CD8-positive, alpha-beta memory T cell (primary cell): ENCODE measurements at places on chromosomes 11 and 22. TPM values are rescaled to one million over a fixed set of nuclear protein-coding genes. Genes with fewer than 3 reads are reported as not detected.

Gene OR2D2
- not detected for total RNA-seq

Gene MB
- total RNA-seq: 2.7 TPM

Gene RTN4R
- 1.8 TPM for total RNA-seq

Gene FGF4
- not detected for total RNA-seq

Gene GRK3
- total RNA-seq: 9.4 TPM

Gene CRYBB3
- 0.26 TPM for total RNA-seq

Gene BTG4
- total RNA-seq: not detected

Gene MS4A15
- not detected for total RNA-seq

Gene HOATZ
- not detected for total RNA-seq

Gene APOL3
- total RNA-seq: 43.1 TPM

Gene YAP1
- 0.42 TPM for total RNA-seq

DNA sequence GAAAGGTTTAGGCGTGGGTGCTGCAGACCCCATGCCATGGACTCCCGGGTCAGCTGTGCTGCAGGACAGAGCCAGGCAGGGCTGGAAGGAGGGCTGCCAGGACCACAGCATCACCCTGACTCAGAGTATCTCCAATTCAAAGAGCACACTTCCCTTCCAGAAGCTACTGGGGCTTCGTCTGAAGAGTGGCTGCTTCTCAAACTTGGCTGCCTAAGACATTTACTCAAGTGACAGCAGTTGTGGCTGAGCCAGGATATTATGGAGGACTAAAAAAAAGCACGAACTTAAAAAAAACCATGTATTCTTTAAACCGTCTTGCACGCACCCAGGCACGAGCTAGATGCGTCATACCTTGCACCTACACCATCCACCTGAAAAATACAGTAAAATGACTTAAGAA is 13.0 kb upstream of the BID start:
- no peak for DNase-seq

DNA sequence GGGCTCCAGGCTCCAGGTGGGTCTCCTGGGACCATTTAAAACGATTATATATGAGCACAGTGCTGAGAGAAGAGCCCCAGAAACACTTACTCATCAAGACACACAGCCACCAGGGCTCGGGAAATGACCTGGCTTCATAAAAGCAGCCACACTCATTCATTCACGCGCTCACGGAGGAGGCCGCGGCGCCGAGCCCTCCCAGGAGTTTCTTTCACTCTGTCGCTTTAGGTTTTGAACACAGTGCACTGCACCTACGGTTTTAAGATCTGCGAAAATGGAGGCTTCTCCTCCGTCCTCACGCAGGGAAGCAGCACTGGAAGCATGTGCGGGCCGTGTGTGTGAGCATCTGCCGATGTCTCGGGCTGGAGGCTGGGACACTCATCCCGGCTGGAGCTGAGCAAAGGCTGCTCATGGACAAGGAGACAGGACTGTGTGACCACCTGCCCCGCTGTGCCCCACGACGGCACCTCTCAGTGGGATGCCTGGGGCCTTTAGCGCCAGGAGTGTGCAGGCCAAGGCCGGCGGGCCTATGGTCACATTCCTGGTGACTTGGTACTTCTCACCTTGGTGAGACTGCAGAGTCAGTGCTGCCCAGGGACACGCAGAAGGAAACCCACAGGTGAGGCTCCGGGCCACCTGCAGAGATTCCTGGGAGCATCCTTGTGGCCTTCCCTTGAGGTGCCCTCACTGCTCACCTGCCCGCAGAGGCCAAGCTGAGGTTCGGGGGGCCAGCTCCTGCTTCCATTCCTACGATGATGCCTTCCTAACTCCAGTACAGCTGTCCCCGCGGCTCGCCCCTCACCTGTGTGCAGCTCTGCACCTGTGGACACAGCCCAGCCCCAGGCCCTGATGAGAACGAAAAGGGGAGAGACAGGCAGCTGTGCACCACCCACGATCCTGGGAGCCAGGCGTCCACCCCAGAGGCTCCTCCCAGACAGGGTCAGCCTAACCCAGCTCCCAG is 872.0 kb downstream of the BRD1 start:
- DNase-seq: no peak

DNA sequence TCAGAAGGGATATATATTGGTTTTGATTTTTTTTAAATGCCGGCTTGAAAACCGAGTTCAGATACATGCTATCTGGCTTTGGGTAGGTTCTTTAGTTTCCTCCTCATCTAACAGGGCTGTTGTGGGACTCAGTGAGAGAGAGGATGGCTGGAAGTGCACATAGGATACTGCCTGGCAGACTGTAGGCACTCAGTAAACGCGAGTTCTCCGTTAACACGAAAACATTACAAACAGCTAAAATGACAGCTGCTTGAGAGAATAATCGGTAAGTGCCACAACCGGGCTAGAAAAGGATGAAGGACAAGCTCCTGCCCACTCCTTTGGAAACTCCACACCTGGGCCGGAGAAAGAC is 369 bp downstream of the XRRA1 start:
- no peak for DNase-seq

DNA sequence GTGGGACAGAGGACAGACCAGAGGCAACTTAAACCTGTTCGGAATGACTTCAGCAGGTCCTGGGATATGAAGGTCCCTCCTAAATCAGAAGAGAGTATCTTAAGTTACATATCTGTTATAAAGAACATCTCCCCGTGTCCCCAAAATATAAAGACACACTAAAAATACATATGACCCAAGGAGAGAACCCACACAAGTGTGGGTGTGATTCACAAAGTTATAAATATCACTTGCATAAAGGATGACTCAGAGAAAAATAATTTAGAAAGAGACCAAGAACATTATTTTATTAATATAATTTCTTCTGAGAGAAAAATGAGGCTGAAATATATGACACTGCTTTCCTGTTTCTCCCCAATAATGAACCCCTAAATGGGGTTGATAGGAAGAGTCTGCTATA is 14.2 kb downstream of the OR5B21 start:
- DNase-seq: no peak

DNA sequence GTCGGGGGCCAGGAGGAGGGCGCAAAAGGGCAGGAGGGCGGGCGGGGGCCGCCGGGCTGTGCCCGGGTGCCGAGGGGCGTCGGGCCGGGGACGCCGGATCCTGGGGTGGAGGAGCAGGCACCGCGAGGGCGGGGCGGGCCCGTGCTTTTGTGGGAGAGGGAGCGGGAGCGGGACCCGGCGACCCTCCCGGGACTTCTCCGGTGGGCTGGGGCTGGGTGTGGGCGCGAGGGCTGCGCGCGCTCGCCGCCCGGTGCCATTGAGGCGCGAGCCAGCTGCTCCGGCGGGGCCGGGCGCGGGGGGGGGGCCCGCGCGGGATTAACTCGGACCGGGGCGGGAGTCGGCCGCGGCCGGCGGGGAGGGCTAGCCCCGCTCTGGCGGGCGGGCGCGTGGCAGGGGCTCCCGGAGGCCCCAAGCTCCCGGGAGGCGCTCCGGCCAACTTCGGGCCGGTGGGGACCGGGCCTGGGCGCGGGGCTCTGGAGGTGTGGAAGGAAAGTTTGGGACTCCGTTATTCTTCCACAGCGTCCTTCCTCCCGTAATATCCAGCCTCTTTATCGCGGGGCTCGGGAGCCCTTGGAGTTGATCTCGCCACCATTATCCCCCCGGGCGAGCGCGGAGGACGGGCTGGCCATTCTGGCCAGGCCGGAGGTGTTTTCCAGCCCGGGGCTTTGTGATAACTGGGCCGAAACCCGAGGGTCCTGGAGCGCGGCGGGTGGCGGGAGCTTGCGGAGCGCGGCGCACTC is 936 bp downstream of the CECR2 start:
- DNase-seq: no peak

DNA sequence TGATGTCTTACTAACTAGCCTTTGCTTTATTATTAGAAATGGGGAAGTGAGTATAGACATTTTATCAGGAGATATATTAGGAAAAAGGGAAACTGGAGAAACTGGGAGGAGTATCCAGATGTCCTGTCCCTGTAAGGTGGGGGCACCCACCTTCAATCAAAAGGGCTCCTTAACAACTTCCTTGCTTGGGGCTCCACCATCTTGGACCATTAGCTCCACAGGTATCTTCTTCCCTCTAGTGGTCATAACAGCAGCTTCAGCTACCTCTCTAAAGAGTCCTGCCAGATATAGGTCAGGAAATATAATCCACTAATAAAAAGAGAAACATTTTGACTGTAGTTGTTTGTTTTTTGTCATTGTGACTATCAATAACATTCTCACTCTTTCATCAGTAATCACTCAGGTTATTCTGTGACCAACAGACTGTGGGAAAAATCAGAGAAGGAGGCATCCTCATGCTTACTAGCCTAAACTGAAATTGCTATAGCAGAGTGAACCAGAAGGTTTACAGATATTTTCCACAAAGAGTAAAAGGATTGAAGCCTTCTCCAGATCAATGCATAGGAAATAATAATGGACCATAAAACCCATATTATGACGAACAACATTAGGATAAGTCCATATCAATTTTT is 10.4 kb downstream of the OR51B4 start:
- DNase-seq: no peak

- no peak for DNase-seq
Measured at GRCh38 chr11:64378335-64378880, 19.4 kb downstream of the RPS6KA4 start.

GRCh38 chr11:44990665-44991064 is 40.0 kb upstream of the TP53I11 start:
- no peak for DNase-seq

- no peak for DNase-seq
Measured at GRCh38 chr22:39625569-39626537, 55.3 kb downstream of the CACNA1I start.

- no peak for DNase-seq
Measured at GRCh38 chr11:7591987-7592386, 78.2 kb downstream of the PPFIBP2 start.

- DNase-seq: no peak
Measured at GRCh38 chr22:20026996-20027601, 6.2 kb downstream of the TANGO2 start.

- DNase-seq: no peak
Measured at GRCh38 chr11:1129611-1130160, 28.1 kb upstream of the MUC5AC start.

GRCh38 chr11:131070365-131070764 is 154.1 kb upstream of the SNX19 start:
- no peak for DNase-seq

DNA sequence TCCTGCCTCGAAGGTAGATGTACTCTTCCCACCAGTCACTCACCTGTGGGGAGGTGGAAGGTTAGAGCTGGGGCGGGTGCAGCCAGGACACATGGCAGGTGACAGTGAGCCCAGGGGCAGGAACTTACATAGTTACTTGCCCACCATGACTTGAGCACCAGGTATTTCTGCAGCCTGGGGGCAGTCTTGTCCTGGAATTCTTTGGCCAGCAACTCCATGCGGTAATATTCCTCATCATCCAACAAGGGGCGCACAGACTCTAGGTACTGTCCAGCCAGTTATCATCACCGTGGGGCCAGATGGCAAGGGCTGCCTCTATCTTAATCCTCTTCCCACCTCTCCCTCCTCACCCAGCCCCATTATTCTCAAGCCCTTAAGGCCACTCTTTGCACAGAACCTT is 2.2 kb downstream of the CPT1B start:
- no peak for DNase-seq

DNA sequence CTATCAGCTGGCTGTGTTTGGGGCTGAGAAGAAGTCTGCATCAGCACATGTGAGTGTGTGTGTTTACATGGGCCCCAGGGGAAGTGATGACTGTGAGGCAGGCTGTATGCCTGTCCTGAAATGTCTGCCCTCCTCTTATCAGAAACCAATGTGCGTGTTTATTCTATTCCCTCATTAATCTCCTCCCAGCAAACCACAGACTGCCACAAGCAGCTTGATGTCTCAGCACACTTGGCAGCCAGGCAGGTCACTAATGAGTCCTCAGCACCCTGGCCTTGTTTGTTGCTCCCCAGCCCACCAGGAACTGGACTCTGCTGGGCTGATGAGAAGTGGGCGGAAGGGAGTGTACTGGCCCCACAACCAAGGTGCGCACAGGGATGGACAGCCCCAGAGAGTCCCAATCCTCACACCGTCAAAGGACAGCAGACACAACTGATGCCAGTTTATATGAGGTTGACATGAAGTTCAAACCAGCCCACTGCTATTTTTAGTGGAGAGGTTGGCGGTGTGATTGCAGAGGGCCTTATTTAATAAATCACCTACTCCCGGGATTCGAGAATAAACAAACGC is 225.8 kb downstream of the ETS1 start:
- no peak for DNase-seq

DNA sequence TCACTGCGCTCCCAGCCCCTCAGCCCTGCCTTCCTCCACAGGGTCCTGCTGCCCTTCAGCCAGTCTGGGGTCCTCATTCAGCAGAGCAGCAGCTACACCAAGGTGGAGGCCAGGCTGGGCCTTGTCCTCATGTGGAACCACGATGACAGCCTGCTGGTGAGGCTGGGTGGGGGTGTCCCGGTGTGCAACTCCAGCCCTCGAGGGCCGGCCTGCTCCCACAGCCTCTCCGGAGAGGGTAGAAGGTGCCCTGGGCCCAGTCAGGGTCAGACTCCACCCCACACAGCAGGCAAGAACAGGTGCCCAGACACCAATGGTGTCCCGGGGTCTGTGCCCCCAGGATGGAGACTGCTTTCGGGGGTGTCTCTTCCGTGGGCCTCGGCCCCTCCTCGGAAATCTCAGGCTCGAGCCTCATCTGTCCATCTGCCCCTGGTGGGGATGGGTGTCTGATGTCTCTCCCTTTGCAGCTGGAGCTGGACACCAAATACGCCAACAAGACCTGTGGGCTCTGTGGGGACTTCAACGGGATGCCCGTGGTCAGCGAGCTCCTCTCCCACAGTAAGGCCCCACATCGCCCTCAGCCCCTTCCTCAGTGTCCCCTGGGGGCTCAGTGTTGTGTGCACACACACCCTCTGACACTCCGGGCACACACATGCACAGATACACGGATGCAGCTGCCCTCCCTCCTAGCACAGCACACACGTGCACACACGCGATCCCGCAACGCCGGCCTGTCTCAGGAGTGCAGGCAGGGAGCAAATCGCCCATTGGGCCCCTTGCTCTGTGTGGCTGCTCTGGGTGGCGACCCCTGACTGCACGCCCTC is 4.9 kb downstream of the MUC5AC start:
- no peak for DNase-seq

DNA sequence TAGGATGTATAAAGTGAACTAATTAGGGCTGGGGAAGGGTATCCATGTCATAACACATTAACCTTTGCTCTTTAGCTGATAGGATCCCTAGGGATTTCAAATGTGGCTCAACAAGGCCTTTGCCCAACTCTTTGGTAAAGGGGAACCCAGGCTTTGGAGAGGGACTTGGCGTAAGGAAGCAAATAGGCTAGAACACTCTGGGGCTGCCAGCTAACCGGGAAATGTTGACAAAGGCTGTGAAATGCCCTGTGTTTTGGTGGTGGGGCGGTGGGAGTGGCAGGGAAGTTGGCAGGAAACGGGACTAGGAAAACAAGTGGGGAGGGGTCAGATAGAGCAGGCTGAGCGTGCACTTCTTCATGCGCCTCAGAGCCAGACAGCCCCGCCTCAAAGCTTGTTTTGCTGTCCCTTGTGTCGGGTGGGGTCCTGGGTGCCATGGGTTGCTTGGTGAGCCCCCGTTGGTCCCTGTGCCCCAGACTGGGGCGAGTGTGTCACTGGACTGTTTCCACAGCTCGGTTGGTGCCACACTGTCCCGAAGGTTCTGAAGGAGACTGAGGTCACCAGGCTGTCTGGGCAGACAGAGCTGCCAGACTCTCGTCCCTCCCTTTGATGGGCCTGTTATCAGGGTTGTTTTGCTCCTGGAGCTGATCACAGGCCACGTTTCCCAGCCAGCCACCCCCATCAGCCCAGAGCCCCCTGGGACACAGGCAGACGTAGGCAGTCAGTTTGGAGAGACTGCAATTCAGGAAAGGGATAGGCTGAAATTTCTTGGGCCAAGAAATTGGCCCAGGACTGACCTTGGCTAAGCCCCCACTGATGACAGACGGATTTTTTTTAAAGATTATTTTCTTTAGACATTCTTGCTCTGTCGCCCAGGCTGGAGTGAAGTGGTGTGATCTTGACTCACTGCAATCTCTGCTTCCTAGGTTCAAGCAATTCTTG is 19.6 kb downstream of the KCTD21 start:
- no peak for DNase-seq
